Left ventricle myocardium inferior (tissue), 1 donor: ENCODE measurements at places on chromosomes 6 and 20.

- peak; percentile 71 for DNase-seq
Observed at GRCh38 chr20:48750941-48751635, 76.7 kb downstream of the PREX1 start.

DNA sequence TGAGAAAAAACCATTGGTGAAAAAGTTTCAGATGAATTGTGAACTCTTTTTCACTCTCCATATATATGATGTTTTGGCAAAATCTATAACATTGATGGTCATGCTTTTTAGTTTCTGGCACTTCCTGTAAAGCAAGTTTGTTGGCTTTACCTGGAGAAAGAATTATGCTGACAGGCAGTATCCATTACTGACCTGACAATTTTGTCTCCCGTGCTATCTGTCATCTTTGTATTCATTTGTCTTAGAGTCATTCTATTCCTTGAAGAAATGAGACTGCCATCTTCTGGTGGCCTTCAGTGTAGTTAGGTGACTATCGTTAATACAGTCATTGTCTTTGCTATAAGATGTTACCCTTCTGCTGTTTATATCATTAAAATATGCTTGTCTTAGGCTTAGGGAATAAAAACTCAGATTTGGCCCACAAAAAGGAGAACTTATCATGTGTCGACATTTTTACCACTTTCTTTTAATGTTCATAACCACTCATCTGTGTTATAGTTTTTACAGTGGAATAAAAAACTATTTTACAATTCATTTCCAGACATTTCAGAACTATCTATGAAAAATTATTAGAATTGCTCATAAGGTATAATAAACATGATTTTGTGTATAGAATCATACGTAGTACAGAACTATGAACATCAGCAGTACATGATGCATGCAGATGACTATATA, 707.0 kb downstream of the EPM2A start:
- DNase-seq, result no peak

- DNase-seq, result peak; percentile 75
Observed at GRCh38 chr20:62065674-62066338, at the start of gene TAF4. Gene TAF4, minus strand, starts transcription at chr20:62065881. Its CDS starts 71 bp downstream, at chr20:62065810.

DNA sequence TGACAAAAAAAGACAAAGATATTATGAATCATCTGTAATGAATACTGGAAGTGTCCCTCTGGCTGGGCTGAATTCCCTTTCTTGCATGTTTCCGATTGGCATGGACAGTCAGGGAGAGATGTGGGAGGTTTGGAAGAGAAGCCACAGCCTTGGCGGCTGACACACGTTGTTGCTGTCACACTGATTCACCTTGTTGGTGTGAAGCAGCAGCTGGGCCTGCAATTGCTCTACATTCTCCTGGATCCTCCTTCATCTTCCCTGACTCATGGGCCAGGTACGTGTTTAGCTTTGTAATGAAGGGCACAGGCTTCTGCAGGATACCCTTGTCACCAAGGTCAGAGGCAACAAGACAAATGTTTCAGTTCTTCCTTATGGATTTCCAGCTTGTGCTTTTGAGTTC, 13.4 kb upstream of the SMIM8 start:
- DNase-seq, result no peak

GRCh38 chr6:30749554-30750378, 5.4 kb upstream of the IER3 start:
- DNase-seq, result no peak

DNA sequence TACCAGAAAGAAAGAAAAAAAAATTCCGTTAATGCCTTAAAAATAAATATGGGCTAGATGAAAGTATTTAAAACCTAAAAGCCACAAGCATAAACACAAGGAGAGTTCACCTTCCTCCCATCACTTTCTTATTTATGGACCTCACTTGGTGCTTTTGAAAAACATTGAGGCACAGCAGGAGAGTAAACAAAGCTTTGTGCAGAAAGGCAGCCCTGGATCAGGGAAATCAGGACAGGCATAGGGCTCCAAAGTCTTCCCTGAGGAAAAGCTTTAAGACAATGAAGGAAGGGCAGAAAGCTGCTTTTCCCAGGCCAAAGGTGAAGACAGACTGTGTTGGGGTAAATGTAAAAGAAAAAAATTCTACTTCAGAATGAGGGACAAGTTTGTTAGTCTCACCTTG, 207.9 kb downstream of the CLVS2 start:
- no peak for DNase-seq

GRCh38 chr6:44255105-44255808, 2.1 kb downstream of the SLC35B2 start:
- DNase-seq, result no peak

- DNase-seq, result peak; percentile 25
Observed at GRCh38 chr20:48668451-48668946, 159.3 kb downstream of the PREX1 start.

DNA sequence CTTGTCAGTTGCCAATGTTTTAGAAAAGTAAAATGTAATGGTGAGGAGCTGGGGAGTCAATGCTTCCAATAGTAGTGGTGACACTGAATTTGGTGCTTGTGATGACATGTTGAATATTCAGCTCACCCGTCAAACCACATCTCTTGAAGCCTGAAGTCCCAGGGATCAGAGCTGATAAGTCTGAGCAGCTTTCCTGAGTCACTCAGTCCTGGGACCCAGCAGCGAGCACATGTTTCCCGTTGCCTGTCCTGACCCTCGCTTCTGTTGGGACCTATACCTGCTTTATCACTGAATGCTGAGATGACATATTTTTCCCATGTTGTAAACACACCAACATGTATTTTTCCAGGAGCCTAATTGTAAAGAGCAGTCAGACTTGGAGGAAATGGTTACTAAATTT, 693.6 kb downstream of the QKI start:
- no peak for DNase-seq

GRCh38 chr20:57993716-57994431, 234.6 kb downstream of the ANKRD60 start:
- no peak for DNase-seq

- DNase-seq, result no peak
Observed at GRCh38 chr20:48319943-48320584, 507.7 kb downstream of the PREX1 start.

DNA sequence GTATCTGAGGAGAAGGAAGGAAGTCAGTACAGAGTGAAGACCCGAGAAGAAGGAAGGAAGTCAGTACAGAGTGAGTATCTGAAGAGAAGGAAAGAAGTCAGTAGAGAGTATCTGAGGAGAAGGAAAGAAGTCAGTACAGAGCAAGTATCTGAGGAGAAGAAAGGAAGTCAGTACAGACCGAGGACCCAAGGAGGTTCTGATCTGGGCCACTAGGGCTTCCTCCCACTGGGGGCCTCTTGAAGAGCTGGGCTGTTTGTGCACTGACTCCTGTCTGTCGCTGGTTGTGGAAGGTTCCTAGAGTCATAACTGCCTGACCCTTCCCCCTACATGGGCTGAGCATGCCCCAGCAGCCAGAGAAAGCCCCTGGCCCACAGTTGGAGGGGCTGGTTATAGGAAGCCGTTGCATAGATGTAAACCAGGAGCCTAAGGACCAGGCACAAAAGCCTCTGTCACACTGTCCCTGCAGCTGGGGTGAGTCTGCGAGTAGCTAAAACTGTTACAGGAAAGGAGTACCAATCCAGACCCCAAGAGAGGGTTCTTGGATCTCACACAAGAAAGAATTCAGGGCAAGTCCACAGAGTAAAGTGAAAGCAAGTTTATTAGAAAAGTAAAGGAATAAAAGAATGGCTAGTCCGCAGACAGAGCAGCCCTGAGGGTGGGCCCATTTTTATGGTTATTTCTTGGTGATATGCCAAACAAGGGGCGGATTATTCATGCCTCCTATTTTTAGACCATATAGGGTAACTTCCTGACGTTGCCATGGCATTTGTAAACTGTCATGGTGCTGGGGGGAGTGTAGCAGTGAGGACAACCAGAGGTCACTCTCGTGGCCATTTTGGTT, 395.9 kb downstream of the PREX1 start:
- no peak for DNase-seq

DNA sequence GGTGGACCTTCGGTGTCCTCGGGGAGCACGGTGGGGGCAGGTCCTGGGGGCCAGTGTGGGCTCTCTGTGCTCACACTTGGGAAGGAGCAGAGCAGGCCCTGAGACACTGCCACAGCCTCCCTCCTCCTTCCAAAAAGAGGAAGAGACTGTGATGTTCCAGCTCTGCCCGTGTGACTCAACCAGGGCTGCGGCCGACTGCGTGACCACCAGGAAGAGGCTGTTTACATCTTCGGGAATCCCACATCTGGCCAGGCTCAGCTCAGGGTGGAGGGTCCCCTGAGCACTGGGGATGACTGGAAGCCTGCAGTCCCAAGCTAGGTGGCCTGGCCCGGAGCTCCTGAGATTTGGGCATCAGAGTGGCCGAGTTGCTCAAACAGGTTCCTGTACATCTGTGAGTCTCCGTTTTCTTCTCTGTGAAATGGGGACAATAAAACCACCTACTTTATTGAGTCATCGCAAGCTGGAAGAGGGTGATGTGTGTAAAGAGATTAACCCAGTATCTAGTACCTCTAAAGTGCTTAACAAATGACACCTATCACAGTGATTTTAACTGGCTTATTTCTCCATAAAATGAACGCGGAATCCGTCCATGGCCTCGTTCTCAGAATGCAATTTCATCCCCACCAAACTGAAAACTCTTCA, 242.1 kb downstream of the DLL1 start:
- no peak for DNase-seq
